ENCODE measurements at places on chromosomes 4 and X.

- no peak for DNase-seq
These were observed 577.8 kb downstream of the NLGN4X start for GRCh38 chrX:5650904-5651303.

GRCh38 chr4:171710743-171711142 is 102.5 kb upstream of the GALNTL6 start:
- DNase-seq = no peak

DNA sequence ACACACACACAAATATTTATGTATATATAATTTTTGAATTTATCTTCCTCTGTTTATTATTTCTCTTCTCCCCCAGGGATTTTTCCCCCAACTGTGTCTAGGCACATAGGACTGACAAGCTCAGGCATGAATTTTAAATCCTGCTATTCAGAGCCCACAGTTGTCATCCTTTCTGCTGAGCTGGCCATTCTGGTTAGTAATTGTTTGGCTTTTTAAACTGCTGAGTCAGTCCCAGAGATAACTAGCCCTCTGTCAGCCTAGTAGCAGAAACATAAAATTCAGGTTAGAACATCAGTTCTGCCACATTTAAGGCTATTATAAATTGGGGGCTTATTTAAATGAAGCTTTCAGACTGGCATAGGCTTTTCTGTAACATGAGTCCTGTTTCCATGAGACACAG is 151.7 kb upstream of the MAOA start:
- no peak for DNase-seq

GRCh38 chr4:10074767-10075105 is 41.9 kb downstream of the WDR1 start:
- no peak for DNase-seq

- no peak for DNase-seq
These were observed 55.6 kb upstream of the CCSER1 start for GRCh38 chr4:90071289-90072235.

DNA sequence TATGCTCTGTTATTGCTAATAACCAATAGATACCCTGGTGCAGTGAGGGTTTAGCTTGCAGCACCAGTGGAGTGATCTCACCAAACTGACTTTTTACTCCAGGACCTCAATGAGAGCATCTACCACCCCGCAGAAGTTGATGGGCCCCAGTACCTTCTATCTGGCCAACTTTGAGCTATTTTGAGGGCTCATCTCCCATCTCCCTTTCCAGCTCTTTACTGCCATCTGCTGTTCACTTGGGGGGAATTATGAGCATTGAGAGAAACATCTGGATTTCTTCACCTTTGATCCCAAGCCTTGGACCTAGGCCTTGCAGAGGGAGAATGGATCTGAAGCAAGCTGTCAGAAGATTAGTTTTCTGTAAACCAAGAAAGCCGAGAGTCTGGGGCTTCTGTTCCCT is 143.6 kb downstream of the TMEM164 start:
- no peak for DNase-seq

GRCh38 chr4:186845137-186845842 is 121.6 kb upstream of the FAT1 start:
- DNase-seq = no peak

GRCh38 chrX:10502961-10503360 is 117.4 kb downstream of the MID1 start:
- DNase-seq = no peak

GRCh38 chr4:151850791-151851213 is 90.0 kb upstream of the GATB start:
- no peak for DNase-seq

GRCh38 chrX:71439420-71439819 is 73.3 kb downstream of the TAF1 start:
- no peak for DNase-seq

DNA sequence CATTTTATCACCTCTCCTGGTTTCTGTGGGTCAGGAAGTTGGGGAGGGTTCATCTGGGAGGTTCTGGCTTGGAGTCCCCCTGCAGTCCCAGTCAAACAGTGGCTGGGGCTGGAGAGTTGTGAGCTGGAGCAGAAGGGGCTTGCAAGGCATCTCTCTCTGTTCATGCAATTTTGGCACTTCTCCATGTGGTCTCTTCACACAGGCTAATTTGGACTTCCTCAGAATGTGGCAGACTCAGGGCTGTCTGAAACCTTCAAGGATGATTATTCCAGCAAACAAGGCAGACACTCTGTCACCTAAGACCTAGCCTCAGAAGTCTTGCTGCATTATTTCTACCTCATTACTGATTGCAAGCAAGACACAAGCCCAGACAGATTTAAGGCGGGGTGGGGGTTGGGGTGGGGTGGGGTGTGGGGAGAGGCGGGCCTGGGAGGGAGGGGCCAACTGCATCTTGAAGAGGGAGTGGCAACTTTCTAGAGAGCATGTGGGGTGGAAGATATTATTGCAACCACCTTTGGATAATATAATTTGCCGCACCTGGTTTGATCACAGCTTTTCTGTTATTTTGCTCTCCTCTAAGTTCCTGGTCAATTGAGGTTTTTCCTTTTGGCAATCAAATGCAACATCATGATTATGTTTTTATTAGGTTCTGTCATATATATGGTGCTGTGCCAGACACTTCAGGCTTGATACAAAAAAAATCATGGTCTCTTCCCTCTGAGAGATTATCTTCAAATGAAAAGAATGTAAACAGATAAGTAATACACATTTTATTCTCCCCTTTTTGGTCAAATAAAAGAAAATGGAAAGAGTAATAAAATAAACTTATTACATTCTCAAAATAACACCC is 799.5 kb downstream of the RPA4 start:
- no peak for DNase-seq

DNA sequence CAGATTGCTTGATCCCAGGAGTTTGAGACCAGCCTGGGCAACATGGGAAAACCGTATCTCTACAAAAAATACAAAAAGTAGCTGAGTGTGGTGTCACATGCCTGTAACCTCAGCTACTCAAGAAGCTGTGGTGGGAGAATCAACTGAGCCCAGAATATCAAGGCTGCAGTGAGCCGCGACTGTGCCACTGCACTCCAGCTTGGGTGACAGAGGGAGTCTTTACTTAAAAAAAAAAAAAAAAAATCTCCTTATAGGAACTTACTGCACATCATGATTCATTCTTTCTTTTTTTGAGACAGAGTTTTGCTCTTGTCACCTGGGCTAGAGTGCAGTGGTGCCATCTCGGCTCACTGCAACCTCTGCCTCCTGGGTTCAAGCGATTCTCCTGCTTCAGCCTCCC is 24.3 kb downstream of the UPF3B start:
- no peak for DNase-seq

DNA sequence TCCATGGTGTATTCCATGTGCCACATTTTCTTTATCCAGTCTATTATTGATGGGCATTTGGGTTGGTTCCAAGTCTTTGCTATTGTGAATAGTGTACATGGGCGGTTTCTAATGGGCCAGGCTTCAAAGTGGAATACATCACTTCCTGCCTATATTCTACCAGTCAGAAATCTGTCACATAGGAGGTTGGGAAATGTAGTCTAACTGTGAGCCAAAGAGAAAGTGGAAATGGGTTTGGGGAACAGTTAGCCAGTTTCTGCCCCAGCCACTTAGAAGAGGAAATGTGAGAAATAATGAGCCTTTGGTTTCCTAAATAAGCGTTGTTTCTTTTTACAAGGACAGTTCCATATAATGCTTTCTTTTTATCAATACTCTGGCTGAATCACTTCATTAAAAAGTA is 85.1 kb upstream of the AP1S2 start:
- no peak for DNase-seq

DNA sequence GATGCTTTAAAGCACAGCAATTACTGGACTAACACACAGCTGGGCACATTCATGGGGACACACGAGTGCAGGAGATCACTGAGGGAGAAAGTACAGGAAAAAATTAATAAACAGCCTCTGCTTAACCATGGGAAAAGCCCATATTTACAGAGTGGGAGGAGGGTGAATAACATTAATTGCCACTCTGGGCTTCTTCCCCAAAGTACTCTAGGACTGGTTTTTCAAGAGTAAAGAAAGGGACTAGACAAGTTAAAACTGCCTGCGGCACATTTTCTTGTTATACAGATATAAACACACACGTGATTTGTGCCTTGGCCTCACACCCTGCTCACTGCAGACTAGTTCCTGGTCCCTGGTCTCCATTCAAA is 179.7 kb upstream of the TET2 start:
- no peak for DNase-seq

GRCh38 chr4:24229978-24230377 is 340.1 kb upstream of the PPARGC1A start:
- DNase-seq = no peak

DNA sequence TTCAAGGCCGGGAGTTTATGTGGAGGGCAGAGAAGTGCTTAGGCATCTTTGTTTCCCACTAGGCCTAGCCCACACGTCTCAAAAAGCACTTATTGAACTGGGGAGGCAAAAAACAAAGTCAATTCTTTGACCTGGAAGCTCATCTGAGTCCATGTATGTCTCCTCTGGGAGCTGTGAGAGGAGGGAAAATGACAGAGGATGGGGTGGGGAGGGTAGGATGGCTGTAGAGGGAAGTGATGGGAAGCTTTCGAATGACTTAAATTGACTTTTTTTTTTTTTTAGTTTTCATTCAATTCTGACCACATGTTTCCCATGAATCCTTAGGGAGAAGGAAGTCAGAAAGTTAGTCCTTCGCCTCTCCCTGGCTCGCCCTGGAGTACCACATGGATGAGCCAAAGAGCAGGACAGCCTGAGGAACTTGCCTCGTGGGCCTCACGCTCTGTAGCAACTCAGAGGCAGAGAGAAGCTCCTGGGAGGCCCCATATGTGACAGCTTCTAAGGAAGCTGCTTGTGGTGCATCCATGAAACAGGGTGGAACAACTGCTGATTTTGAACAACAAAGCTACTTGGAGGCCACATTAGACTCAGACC is 45.0 kb downstream of the NHSL2 start:
- DNase-seq = no peak

DNA sequence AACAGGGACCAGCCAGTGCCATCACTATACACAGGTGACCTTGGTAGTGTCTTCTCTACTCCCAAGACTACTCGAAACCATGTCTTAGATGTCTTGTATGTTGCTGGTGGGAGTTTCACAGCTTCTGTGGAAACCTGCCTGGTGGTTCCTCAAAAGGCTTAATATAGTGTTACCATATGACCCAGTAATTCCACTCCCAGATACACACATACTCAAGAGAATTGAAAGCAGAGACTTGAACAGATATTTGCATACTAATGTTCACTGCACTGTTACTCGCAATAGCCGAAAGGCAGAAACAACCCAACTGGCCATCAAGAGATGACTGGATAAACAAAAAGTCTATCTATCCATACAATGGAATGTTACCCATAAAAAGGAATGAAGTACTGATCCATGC is 3.1 kb downstream of the TFDP3 start:
- DNase-seq = no peak

DNA sequence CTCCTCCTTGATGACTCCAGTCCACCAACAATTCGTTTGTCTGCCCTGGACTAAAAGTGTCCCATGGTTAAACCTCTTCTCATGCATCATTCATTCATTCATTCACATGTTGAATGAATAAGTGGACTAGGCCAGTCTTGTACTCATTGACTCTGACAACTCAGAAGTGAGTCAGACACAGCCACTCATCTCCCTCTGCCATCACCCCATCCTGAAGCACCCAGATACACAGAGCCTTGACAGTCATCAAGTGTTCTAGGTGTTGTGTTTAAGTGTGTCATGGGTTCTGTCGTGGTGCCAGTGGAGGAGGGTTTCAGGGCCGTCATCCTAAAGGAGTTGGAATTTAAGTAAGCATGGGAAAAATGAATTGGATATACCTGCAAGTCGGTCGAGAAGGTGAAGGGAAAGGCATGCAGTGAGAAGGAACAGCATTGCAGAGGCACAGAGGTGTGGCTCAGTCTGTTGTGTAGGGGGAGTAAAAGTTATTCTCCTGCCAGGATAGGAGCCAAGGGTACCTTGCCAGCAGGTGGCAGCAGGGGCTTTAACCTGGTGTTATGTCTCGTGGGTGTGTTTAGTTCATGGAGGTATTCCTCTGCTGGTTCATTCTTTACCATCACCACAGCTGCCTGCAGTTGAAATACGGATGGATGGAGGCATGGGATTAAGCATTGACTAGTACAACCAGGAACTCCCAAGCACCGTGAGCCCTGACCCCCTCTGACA is 18.3 kb downstream of the MAGED2 start:
- DNase-seq = no peak

GRCh38 chr4:91653067-91653466 is 650.7 kb upstream of the GRID2 start:
- DNase-seq = no peak

DNA sequence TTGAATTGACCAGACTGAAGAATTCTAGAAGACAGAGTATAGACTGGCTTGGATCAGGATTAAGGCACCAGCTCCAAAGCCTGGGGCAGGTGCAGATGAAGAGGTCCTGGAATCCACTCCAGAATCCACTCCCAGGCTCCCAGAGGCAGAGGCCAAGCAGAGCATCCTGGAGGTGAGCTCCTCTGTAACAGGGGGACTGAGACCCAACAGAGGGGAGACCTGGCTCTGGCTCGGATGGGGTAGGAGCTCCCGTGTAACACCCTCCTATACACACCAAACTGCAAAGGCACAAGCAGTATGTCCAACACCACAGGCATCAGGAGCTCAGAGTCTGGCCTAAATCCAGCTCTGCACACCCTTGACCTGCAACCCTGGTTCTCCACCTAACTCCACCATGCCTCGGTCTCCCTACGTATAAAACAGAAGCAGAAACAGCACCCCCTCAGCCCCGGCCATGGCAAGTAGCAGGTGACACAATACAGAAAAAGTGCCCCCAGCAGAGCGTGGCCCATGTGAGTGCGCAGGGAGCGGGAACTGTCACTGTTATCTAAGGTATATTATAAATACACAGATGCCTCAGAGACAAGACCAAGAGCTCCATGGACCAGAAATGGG is 14.9 kb downstream of the RNF212 start:
- no peak for DNase-seq

DNA sequence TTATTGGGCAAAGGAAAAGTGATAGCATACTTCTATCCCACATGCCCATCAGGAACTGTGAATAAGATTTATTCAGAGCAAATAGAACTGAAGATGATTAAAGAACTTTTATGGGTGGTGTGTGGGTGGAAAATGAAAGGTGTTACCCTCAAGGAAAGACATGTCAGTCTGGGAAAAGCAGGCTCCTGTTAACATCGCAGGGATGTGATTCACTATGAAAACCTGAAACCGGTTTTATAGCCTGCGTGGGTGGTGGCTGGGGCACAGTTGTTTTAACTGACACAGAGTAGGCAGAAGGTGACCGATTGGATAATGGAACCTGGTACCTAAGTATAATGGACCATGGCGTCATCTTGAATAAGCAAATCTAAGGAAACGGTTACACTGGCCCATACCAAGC is 61.3 kb upstream of the CASK start:
- no peak for DNase-seq

All from T-helper 2 cell treated with Interferon-gamma antibody and Interleukin-4, amounts not matched to agents 5 μg/mL and 100 μg/mL, for 36 hours (primary cell).